ENCODE measurements at places on chromosomes 11 and 22.
A peak's percentile ranks its signal among the peaks of the same experiment; 100 is the strongest.

DNA sequence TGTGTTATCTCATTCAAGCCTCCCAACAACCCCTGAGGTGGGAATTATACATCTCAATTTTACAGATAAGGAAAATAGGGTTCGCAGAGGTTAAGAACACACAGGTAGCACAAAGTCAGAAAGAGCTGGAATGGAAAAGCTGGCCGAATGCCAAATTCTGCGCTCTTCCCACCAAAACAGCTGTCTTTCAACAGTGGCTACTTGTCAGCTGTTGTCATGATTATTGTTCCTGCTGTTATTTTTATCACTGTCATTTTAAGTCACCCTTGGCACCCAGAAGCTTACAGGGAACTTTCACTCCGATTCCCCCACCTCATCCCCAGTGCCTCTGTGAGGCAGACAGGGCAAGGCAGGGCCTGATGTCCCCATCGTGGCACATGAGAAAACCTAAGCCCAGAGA, 74.5 kb upstream of the CSNK2A3 start:
- no peak for DNase-seq

DNA sequence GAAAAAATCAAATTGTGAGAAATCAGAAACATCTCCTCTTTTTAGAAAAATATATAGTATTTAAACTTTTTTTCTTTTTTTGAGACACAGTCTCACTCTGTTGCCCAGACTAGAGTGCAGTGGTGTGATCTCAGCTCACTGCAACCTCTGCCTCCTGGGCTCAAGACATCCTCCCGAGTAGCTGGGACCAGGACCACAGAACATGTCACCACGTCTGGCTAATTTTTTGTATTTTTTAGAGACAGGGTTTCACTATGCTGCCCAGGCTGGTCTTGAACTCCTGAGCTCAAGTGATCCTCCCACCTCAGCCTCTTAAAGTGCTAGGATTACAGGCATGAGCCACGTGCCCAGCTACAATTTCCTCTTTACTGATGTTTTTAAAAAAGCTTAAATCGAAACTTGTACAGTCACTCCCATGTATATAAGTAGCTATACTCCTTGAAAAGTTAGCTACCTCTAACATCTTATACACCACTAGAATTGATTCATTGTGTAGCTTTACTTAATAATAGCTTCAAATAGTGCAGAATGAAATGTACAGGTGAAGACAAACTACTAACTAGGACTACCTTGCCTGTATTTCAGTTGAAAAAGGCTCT, 10.3 kb downstream of the EIF4G2 start:
- DNase-seq = no peak

GRCh38 chr22:26592421-26592891, 2.5 kb upstream of the TPST2 start:
- no peak for DNase-seq

- DNase-seq = no peak
These were observed 233.4 kb downstream of the LRRC4C start for GRCh38 chr11:41225856-41226633.

DNA sequence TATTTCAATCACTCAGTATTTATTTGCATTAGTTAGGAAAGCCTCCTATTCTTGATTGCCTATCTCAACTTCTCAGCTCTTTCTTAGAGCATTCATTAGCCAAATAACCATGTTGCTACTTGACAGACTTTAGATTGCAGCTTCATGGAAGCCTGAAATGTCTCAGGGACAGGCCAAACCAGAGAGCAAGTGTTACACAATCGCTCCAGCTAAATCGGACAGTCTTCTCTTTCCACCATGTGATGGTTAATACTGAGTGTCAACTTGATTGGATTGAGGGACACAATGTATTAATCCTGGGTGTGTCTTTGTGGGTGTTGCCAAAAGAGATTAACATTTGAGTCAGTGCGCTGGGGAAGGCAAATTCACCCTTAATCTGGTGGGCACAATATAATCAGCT, 106.5 kb upstream of the DRD2 start:
- DNase-seq = no peak

DNA sequence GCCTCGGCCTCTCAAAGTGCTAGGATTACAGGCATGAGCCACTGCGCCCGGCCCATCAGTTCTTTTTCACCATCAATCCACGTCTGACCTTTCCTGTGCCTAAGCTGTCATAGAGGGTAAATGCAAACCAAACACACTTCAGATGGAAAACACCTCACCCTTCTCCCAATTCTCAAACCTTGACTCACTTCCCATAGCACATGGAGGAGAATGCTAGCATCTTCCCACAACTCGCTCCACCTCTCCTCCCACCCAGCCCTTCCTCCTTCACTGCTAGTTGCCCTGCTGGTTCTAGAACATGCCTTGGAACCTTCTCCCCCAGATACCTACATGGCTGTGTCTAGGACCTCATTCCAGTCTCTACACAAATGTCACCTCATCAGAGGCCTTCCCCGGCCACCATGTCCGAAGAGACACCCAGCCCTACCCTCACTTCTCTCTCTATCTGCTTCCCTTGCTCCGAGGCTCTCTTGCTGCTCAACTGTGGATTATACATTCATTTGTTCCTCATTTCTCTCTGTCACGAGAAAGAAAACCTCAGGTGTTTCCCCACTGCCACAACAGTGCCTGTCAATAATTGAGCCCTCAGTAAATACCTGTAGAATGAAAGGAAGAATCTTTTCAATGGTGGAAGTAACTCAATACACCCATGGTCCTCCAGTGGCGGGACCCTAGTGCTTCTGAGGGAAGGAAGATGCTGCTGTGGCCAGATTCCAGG, 21.3 kb upstream of the NCF4 start:
- DNase-seq = no peak

DNA sequence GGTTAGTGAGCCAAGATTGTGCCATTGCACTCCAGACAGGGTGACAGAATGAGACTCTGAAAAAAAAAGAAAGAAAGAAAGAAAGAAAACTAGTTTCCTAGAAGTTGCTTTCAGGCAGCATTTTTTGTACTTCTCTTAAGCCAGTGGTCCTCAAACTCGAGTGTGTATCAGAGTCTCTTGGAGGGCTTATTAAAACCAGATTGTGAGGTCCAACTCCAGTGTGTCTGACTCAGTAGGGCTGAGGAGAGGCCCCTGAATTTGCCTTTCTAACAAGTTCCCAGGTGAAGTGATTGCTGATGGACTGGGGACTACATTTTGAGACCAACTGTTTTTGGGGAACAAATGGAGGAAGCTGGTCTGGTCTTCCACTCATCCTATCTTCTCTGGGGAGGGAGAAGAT, 57.5 kb upstream of the VSTM5 start:
- no peak for DNase-seq

GRCh38 chr22:30804626-30805025, 110.0 kb downstream of the OSBP2 start:
- no peak for DNase-seq

- DNase-seq = no peak
These were observed 430.0 kb downstream of the FAM181B start for GRCh38 chr11:82303671-82304070.

GRCh38 chr11:29534836-29535235, 482.0 kb downstream of the KCNA4 start:
- DNase-seq = no peak

DNA sequence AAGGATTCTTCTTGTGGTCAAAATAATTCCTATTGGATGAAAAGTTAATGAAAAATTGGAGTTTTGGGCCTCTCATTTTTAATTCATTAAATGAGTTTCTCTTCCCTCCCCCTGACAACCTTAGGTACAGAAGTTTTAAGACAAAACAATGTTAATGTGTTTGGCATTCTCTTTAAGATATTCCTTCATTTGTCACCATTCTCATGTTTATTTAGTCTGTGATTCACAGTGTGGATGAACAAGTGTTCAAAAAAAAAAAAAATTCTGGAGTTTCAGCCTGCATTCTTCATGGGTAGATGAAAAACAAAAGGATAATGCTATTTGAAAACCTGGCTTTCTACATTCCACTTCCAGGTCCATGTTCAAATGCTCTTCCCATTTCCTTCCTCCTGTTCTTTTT, 172.6 kb upstream of the LUZP2 start:
- no peak for DNase-seq

DNA sequence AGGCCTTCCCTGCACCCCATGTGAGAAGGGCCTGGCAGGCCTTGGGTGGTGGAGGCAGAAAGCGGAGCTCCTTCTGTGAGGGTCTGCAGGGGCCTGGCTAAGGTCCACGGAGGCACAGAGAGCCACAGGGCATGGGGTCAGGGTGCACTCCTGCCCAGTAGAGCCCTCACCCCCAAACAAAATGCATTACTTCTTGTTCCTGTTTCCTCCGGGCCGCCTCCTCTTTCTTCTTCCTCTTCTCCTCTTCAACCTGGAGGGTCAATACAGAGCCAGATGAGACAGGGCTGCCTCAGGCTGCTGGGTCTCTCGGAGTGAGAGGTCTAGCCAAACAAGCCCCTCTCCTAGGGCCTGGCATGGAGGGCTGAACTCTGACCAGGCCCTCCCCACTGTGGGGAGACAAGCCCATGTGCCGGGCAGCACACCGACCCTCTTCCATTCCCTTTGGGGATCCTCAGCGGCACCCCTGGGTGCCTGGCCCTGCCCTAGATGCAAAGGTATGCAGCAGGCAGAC, 10.3 kb upstream of the NAP1L4 start:
- DNase-seq = no peak

DNA sequence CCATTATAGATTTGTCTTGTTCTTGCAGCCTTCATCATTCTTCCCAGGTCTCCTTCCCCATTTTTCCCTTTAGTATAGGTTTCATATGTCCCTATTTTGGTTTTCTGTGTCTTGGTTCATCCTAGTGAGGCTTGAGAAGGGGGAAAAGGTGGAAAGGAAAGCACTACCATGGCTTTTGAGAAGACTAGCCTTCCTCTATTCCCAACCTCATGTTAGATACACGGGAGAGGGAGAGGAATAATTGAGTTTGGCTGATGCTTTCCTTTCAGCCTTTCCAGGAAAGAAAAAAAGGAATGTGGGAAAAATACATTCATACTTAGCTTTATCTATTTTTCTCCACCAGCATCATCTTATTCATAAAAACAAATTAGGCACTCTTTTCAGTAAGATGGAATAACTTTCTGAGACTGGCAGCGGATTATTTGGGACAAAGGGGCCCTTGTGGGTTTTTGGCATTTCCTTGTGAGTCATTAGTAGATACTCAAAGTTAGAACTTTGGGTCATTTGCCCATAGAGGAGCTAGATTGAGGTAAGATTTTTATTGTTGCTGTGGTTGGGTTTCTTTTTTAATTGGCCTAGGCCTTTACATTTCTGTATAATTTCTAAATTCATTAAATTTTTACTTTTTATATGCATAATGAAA, 23.8 kb downstream of the CAPRIN1 start:
- peak; percentile 86 for DNase-seq

GRCh38 chr11:82034527-82034926, 699.1 kb downstream of the FAM181B start:
- DNase-seq = no peak

DNA sequence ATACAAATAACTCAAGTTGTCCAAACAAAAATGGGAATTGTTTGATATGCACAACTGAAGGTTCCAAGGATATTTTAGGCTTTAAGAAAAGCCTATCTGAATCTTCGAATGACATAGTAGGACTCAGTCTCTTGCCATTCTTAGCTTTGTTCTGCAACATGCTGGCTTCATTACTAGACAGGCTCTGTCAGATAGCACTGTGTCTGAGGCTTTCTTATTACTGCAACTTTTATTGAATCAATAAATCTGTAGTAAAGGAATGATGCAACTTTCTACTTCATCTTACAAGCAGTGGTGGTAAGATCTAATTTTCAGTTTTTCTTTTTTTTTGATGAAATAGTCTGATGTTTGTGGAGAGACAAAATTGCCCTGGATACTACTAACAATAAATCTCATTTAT, 319.3 kb upstream of the CCDC179 start:
- DNase-seq = no peak

GRCh38 chr11:76339221-76339620, 41.7 kb downstream of the THAP12 start:
- no peak for DNase-seq

DNA sequence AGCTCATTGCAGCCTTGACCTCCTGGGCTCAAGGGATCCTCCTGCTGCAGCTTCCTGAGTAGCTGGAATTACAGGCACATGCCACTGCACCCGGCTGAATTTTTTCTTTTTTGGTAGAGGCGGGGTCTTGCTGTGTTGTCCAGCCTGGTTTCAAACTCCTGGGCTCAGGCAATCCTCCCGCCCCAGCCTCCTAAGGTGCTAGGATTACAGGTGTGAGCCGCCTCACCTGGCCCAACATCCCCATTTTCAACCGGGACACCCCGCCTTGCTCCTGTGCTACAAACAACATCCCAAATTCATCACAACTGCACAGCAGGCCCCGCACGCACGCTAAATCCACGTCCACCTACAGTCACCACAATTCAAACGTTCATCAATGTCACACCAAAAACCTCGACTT, 61.0 kb downstream of the ARFGAP3 start:
- DNase-seq = no peak

GRCh38 chr11:67419325-67420049, 4.0 kb downstream of the CARNS1 start:
- DNase-seq = no peak

- DNase-seq = no peak
These were observed 546 bp downstream of the GNB1L start for GRCh38 chr22:19853879-19854777.

DNA sequence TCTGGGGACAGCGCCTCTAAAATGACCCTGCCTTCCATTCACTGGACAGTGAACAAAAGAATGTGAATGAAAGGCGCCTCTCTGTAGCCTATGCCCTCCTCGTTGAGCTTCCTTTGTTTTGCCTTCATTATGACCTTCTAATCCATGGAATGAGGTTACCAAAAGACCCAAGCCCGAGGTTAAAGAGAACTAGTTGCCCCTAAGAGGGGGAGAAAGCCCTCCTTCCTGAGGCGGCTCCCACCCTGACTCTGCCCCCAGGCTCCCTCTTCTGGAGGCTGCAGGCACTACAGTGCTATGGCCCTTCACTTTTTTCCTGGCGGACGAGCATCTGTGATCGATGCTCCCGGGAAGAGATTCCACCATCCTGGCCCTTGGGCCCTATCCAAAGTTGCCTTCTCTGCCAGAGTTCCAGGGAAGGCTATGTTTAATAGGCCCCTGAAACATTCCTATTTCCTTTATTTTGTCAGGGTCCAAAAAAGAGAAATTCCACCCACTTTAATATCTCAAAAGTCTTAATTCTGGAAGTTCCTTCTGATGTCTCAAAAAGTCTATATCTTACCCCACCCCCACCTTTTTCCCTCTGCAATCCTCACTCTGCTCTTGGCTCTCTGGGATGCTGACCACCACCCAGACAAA, 147.3 kb downstream of the FEZ1 start:
- DNase-seq = peak; percentile 27

Measured in COLO829 (cell line).